Stimulated activated CD4-positive, alpha-beta T cell treated with anti-CD3 and anti-CD28 coated beads, Interleukin-12 subunit alpha, Interleukin-12 subunit beta, amount 100 ng/mL, for 4 hours (primary cell): ENCODE measurements at places on chromosomes 5 and 9.
A peak's percentile ranks its signal among the peaks of the same experiment; 100 is the strongest.

DNA sequence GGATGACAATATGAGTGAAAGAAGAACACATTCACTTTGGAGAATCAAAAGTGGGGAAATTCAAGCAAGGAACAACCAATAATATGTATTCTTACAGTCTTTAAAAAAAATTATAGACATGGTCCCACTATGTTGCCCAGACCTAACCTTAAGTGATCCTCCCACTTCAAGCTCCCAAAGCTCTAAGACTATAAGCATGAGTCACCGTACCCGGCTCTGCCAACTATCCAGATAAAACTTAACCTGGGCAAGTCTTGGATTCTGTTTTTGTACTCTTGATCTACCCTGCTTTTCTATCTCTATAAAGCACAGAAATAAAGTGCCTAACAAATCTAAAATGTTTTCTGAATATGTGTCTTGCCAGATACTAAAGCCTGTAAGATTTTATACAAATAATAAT, 30.9 kb downstream of the CEMIP2 start:
- no peak for DNase-seq

GRCh38 chr5:171415115-171415730, 4.2 kb upstream of the FGF18 start:
- DNase-seq = no peak

DNA sequence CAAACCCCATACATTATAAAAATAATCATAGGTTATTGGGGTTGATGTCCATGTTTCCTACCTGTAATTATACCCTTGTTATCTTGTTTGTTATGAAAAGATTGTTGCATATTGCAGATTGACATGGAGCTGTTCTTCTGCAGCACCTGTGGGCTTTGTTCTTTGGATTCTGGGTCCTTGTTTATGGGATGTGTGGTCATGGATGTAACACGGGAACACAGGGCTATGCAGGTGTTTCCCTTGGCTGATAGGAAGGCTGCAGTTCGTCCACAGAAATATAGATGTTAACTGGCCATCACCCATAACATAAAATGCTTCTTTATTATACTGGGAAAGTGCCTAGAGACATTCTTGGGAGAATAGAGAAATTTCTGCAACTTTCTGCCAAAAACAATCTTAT, 77.9 kb downstream of the FBXL7 start:
- DNase-seq = no peak

GRCh38 chr5:142117579-142118151, 9.1 kb downstream of the NDFIP1 start:
- no peak for DNase-seq

DNA sequence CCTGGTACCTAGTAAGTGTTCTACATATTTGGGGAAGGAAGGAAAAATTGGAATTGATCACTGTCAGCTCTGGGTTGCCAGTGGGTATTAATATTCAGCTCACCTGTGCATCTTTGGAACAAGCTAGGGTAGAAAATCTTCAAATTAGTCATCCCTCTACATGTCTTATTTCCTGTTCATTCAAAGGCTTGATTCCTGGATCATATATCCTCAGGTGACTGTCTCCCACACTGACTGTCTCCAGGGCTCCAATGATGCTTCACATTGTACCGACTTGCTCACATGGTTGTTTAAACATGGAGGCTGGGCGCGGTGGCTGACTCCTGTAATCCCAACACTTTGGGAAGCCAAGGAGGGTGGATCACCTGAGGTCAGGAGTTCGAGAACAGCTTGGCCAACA, 11.6 kb upstream of the SUSD1 start:
- DNase-seq = no peak

DNA sequence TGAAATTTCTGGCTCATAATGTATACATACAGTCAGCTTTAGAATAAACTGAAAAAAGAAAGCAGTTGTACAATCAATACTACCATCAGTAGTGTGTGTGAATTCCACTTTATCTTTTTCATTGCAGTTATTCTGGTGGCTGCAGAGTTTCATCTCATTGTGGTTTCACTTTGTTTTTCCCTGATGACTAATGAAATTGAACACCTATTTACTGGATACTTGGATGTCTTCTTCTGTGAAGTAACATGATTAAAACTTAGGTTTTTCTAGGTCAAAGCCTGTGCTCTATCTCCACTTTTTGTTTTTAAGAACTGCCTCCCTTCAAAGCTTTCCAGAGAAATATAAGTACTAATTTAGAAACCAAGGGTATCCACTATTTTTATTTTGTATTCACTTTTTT, 174.3 kb downstream of the TRPM3 start:
- DNase-seq = no peak

GRCh38 chr5:176837707-176838115, 27.4 kb downstream of the UNC5A start:
- peak; percentile 69 for DNase-seq

GRCh38 chr5:96741891-96742309, 65.8 kb downstream of the ERAP1 start:
- DNase-seq = no peak

DNA sequence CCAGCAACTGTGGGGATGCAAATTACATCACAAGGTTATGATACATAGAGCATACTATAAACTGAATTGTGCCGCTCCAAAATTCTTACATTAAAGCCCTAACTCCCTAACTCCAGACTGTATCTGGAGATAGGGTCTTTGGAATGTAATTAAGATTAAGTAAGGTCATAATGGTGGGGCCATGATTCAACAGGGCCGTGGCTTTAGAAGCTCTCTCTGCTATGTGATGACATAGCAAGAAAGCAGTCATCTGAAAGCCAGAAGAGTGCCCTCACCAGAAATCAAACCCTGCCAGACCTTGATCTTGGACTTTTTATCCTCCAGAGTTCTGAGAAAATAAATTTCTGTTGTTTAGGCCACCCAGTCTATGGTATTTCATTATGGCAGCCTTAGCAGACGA, 123.9 kb downstream of the FBXL17 start:
- no peak for DNase-seq

GRCh38 chr5:135667673-135668072, 88.9 kb upstream of the CXCL14 start:
- no peak for DNase-seq

- DNase-seq = no peak
These were observed 6.6 kb downstream of the DTWD2 start for GRCh38 chr5:118981783-118982182.

- no peak for DNase-seq
These were observed 455 bp downstream of the KIF20A start for GRCh38 chr5:138179277-138179857.

- no peak for DNase-seq
These were observed 141.5 kb downstream of the GABRG2 start for GRCh38 chr5:162209005-162209605.

GRCh38 chr5:172266071-172266675, 17.4 kb downstream of the UBTD2 start:
- DNase-seq = no peak

DNA sequence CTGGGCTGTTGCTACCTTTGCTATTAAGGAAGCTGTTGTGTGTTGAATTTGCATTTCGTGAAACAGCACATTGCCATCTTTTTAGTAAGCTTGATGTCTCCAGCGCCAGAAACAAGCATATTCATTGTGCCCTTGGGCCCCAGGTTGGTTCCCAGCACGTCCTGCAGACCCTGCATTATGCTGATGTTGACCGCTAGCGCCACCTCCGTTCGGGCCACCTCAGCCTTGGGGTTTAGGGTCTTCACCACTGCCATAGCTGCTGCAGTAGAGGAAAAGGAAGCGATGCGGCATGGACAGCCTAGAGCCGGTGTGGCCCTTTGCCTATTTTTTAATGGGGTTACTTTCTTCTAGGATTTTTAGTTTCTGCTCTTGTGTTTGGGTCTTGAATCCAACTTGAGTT, 23.8 kb upstream of the OTULIN start:
- no peak for DNase-seq

DNA sequence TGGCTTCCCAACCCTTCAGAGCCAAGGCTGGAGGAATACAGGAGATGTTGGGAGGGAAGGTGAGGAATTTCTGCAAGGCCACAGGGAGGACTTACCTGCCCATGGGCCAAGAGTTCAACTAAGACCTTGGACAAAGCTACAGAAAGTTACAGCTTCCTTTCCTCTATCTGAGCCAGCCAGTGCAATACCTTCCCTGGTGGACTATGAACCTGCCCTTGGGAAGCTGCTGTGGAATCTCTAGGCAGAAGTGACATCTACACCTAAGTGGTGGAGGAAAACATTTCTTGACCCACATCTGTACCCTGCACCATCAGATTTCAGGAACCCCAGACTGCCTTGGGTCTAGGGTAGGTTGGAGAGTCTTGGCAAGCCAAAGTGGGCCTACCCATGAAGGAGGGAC, 6.7 kb upstream of the SKP1 start:
- DNase-seq = no peak

DNA sequence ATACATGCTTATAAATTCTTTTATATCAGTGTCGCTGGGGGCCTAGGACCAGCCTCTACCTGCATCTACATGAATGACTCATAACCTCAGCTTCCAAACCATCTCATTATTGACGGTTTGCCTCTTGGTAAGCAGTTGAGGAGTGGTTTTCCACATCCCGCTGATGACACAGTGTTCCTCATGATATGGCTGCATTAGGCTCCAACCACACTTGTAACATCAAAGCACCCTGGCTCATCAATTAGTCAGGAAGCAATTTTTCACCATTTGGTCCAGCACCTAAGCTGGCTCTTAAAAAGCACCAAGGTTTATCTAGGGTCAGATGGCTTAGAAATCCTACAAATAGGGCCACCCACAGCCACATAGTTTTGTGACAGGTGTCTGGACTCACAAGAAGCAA, 402.4 kb downstream of the ARHGEF28 start:
- no peak for DNase-seq

DNA sequence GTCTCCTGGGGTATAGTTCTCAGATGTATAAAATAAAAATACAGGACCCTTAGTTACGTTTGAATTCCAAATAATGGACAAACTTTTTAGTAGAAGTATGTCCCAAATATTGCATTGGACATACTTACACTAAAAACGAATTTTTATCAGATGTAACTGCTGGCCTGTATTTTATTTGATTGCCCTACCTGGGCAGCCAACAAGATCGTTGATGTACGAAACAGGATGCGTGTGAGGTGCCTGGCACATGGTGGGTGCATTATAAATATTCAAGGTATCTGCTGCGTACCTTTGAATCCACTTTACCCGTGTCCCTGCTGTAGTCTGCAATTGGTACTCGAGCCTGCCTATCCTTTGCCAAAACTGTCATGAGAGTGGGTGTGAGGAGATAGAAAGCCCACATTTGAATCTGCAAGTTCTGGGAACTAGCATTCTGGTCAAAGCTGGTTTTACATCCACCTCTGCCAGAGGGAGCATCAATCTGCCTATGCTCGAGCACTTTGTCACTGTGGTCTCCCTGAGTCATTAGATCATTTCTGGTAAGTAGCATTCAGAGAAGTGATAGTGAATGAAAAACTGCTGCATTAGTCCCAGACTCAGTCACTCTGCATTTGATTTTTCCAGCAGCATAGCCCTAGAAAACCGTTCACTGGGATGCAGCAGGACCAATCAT, 133.7 kb upstream of the IQGAP2 start:
- no peak for DNase-seq

DNA sequence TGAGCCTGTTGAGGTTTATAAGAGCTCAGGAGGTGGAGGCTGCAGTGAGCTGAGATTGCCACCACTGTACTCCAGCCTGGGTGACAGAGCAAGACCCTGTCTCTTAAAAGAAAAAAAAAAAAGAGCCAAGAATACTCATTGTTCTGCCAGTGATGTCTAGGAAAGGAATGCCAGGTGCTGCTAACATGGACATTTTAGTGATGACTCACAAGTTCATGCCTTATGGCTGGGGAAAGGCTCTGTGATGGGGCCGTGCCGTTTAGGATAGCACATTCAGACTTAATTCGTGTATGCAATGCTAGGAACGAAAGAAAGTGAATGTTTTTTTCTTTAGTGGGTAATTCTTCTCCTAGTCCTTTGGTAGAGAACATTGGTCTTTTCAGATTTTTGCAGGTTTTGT, 134.2 kb downstream of the ARHGAP26 start:
- DNase-seq = no peak

DNA sequence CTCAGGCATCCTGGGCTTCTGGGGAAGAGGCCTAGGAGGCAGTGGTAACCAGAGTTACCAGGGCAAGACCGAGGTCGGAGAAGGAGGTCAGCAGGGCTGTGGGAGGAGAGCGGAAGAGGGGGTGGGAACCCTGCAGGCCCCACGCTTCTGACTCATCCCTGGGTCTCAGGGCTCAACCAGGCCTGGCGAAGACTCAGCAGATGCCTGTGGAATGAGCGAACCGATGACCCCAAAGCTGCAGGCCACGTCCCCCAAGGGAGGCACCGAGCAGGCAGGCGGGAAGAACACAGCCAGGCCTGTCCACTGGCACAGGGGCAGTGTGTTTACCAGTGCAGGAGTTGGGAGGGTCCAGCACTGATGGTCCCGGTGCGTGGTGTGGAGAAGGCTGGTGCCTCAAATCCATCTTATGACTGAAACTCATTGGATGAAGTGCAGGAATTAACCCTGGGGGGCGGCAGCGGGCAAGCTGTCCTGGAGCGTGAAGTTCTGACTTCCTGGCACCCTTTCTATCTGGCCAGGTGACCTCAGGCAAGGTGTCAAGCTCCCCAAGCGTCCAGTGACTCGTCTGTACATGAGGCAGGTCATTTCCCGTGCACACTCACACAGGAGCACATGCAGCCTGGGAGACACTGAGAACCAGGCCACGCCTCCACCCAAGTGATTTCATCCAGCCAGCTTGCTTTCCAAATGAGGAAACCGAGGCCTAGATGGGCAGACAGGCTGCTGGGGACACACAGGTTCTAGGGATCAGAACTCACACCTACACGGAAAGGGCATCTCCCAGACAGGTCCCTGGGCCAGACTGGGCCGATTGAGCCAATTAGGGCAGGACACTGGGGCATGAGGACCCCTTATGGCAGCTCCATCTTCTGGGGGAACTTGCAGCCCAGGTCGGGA, 69.1 kb downstream of the ADAMTS2 start:
- no peak for DNase-seq

DNA sequence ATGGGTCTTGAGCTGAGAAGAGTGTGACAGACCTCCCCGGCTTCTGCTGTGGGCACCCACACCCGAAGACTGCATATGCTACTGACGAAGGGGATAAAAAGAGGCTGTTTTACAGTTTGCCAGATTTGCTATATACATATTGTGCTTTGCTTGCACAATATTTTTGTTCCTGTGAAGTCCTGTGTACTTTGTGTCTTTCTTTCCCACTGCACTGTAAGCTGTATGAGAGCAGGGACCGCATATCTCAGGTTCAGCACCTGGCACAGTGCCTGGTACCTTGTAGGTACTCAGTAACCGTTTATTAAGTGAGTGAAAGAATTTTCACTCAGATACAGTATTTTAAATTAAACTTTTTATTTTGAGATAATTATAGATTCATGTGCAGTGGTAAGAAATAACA, 8.2 kb upstream of the GARNL3 start:
- DNase-seq = no peak

GRCh38 chr9:120221844-120222243, 358.1 kb downstream of the CDK5RAP2 start:
- no peak for DNase-seq

GRCh38 chr5:69404659-69405330, 10.1 kb upstream of the MARVELD2 start:
- DNase-seq = no peak

DNA sequence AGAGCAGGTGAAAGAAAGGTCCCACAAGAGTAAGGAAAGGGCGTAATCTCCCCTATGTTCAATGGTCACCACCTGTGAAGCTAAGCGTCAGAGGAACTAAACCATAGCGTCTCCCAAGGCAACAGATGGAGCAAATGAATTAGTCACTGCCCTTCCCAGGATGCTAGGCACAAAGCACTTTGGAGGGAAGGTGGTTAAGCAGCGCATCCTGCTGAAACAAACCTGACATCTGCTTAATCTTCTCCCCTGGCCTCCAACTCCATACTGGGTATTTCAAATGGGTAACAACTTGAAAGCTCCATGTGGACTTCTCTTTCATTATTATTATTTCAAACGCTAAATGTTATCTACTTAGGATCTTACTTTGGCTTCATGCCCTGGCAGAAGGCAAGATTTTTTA, 227.3 kb downstream of the MLLT3 start:
- DNase-seq = no peak
